ENCODE measurements at places on chromosomes 3 and 15.

DNA sequence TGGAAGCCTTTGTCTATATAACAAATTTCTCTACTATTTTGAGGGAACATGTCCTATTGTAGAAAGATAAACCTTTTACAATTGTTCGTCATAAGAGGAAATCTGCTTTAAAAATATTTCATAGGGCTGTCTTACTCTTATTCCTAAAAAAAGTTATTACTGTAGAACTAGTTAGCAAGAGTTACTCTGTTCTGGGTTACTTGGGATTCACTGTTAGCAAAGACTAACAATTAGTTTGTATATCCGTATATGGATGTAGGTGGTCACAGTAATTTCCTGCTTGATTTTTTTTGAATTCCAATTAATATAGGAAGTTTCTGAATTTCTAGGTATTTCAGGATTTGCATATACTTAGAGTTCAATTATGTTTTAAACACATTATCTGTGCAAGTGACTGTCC is 413.5 kb downstream of the RBMS3 start:
- DNase-seq: no peak

- no peak for DNase-seq
These were observed 4.6 kb downstream of the TLE3 start for GRCh38 chr15:70093070-70093469.

DNA sequence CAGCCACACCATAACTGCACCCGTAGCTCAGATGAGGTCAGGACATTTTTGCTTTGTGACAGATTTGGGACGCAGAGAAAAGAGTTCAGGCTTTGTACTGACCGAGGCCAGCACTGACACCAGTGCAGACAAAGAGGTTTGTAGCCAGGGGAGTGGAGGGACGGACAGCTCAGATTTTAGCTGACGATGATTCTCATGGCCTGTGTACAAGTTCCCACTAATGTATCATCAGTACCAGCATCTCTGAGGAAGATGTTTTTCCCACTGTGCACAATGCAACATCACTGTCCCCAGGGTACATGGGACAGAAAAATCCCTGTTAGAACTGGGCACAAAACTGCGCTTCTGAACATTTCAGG is 112.7 kb downstream of the SLCO3A1 start:
- DNase-seq: no peak

- no peak for DNase-seq
These were observed 37.5 kb downstream of the SEMA5B start for GRCh38 chr3:122989856-122990575.

- DNase-seq: no peak
These were observed 511.1 kb downstream of the OTOL1 start for GRCh38 chr3:162007722-162008121.

DNA sequence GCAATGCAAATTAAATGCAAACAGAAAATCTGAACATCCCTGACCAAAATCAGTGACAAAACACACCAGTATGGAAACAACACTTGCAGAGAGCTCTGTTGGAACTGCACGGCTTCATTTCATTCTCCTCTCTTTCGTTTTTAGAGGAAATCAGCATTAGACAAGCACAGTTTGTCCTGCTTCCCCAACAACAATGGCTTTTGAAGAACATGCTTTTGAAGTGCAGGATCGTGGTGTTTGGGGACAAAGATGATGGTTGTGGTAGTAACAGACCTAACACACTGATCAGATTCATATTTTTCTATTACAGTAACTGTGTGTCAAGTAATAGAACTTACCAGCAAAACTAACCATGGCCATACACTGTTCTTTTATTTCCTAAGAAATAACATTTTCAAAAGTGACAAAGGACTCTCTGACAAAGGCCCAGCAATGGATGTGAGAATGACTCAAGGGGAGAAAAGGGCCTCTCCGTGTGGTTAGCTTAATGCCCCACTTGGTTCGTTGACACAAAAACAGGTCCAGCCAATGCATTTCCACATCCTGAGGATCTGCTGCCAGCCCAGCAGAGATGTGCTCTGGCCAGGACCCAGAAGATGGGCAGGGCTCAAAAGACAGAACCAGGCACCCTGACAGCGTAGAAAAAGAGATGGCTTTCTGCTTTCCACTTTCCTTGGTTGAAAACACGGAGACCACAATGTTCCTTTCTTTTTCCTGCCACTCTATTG is 84.1 kb downstream of the CCNL1 start:
- DNase-seq: no peak

DNA sequence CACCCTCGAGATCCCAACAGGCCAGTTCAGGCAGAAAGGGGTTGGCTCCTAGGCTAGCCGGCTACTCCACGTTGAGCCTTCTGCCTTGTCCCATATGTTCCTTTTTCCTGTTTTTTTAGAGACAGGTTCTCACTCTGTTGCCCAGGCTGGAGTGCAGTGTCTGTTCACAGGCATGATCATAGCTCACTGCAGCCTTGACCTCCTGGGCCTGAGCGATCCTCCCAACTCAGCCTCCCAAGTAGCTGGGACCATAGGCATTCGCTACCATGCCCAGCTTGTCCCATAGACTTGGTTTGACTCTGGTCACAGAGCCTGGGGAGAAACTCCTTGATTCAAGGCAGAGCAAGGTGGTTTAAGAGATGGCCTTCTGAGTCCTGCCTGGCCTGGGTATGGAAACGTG is 32.3 kb downstream of the ZNF710 start:
- DNase-seq: no peak

- DNase-seq: no peak
These were observed 712.4 kb downstream of the GRM7 start for GRCh38 chr3:7573330-7573729.

DNA sequence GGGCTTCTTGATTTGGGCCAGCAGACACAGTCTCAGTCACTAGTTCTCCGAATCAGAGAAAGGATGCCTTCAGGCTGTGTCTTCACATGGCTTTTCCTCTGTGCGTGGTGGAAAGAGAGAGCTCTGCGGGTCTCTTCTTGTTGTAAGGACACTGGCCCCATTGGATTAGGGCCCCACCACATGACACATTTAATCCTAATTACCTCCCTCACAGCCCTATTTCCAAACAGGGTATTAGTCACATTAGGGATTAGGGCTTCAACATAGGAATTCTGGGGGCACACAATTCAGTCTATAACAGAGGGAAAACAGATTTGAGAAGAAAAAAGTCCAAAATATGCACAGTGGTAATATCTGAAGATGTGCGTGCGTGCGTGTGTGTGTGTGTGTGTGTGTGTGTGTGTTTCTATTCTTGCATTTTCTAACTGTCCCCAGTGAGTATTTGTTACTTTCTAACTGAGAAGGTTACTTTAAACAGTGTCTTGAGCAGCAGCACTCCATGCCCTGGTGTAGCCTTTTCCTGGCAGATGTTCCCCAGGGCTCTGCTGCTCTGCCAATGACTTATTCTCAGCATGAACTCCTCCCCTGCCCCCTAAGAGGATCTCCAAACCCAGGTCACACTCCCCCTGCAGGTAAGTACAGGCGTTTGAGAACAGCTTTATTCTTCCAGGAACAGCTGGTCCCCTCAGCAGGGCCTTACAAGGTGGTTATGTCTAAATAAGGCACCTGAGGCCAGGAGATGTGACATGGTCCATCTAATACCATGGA is 72.9 kb downstream of the RPL39L start:
- DNase-seq: no peak

GRCh38 chr15:38430106-38430760 is 23.7 kb upstream of the FAM98B start:
- DNase-seq: no peak

DNA sequence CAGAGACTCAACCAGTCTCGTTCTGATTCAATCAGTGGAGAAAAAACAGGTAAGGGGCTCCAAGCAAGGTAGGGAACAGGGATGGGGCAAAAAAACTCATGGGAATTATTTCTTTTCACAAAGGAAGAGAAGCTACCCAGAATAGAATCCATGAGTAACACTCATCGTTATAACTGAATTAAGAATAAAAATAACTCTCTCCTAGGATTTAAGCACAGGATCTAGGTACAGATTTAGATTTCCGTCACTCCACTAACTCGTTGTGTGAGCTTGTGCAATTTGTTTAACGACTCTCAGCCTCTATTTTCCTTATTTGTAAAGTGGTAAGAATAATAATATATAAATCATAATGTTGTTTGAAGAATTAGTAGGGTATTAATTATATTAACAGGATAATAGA is 68.6 kb downstream of the ADAMTS9 start:
- DNase-seq: no peak

- DNase-seq: no peak
These were observed 75.2 kb downstream of the CGNL1 start for GRCh38 chr15:57451555-57451954.

- no peak for DNase-seq
These were observed 28.9 kb upstream of the ICE2 start for GRCh38 chr15:60507596-60508424.

GRCh38 chr3:138657508-138657907 is 48.9 kb downstream of the FAIM start:
- DNase-seq: no peak

DNA sequence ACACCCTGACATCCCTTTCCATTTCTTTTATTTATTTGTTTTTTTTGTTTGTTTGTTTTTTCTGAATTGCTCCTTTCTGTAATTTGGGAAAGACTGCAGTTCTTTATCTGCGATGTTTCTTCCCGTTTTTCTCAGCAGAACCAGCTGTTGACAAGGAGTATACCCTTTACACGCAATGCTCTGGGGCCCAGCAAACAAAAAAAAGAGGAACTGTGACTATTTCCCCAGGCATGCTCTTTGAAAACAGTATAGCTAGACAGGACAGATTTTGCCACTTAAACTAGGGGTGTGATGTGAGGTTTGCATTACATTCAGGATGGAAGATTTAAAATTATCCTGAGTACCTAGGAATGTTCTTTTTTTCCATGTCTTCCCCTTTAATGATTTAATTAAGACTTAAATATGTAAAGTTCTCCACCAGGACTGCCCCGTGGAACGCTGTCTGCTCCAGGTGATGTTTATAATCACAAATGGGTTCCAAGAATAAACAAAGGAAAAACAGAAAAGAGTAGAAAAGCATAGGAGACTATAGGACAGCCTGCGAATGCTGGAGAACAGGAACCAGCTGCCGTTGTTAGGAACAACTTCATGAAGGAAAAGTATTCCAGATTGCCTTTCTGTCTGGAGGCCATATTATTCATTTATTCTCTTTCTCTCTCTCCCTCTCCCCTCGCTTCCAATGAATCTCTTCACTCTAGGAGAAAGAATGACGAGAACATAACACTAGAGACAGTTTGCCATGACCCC is 43.3 kb downstream of the TGFBR2 start:
- DNase-seq: no peak

- DNase-seq: no peak
These were observed 58.5 kb downstream of the TIPARP start for GRCh38 chr3:156732715-156733421.

DNA sequence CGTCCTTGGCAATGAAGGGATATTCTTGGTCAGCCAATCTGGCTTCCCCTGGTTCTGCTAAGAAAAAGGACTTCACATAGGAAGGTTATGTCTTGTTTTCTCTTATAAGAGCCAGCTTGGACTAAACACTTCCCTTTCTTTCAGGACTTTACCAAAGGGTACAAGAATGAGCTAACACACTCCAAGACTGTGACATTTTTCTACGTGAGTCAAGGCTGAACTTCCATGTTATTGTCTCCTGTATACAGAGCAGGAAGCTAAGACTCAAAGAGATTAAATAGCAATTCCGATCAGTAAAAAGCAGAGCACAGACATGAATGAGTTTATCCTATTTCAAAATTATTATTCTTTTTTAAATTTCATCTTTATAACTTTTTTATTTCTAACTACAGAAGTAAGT is 63.3 kb upstream of the STT3B start:
- no peak for DNase-seq

DNA sequence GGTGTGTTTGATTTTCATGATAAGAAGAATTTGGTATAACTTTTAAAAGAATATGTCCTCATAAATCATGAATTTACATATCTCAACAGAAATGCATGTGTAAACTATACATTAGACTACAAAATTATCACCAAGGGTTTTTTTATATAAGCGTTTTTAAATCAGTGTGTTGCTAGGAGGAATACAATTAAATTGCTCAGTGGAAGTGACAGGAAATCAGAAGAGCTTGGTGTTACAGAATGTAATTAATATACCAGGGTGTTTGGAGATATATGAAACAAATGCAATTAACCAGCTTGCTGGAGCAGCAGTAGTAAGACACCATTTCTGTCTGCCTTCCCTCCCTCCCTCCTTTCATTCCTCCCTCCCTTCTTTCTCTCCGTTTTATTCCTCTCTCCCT is 2.4 kb downstream of the ROBO2 start:
- DNase-seq: no peak

- no peak for DNase-seq
These were observed 257.7 kb downstream of the DIPK2A start for GRCh38 chr3:144229330-144229729.

DNA sequence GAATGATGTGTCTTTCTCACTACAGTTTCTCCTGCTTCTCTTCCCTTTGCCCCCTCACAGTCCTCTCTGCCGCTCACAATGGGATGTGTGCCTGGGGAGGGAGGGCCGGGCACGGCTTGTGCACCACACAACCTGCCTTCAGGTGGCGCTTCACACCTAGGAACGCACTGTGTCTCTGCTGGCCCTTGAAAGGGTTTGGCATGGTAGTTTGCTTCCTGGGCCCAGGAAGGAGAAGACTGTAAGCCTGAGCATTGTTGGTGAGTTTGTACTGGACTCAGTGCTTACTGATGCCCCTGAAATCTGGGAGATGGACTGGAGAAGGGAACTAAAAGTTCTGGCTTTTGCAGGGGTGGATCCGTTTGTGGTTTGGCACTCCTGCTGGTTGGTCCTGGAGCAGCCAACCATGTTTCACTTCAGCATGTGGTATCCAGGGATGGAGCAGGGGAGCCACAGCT is 9.2 kb downstream of the ALPK3 start:
- DNase-seq: no peak

- DNase-seq: no peak
These were observed 34.4 kb upstream of the TNFSF10 start for GRCh38 chr3:172557515-172558220.

DNA sequence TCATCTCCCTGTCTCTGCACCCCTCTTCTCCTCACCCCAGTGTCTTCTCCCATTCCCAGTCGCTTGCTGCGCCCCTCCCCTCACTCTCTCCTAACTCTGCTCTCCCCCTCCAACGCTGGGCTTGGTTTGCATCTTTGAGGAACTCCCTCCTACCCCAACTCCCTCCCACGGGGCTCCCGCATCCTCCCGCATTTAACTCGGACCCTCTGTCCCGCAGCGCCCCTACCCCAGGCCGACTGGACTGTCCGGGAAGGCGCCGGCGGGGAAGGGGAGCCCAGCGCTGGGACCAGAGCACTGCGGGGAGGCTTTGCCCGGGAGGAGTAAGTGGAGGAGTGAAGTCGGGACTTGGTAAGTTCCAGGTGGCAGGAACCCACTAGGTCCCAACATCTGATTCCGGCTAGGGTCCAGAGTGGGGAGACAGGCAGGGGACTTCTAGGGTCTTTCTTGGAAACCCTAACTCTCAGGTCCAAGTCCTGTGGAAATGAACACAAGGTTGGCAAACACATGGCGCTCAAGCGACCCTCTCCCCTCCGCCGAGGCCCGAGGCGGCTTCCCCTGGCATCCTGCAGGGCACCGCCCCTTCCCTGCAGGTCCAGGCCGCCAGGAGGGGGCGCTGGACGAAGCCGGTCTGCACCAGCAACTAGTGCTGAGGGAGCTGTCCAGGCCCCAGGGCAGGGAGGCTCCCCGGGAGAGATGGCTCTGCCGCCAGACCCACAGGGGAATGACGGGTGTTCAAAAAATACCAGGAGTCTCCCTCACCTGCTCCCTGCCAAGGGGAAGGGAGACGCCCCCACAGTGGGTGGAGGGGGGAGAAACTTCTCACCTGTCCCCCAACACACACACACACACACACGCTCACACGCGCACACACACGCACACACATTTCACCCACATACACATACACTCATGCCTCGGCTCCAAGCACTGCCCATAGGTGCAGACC is 53.2 kb downstream of the LHFPL4 start:
- no peak for DNase-seq

- no peak for DNase-seq
These were observed 3.4 kb upstream of the SLC25A38 start for GRCh38 chr3:39379778-39380155.

Data from left forelimb (tissue), 1 donor.